AG04449 (cell line): ENCODE measurements at places on chromosomes 1 and 21.

GRCh38 chr21:42570362-42570761 lies 56.7 kb downstream of the SLC37A1 start:
- DNase-seq, result no peak

DNA sequence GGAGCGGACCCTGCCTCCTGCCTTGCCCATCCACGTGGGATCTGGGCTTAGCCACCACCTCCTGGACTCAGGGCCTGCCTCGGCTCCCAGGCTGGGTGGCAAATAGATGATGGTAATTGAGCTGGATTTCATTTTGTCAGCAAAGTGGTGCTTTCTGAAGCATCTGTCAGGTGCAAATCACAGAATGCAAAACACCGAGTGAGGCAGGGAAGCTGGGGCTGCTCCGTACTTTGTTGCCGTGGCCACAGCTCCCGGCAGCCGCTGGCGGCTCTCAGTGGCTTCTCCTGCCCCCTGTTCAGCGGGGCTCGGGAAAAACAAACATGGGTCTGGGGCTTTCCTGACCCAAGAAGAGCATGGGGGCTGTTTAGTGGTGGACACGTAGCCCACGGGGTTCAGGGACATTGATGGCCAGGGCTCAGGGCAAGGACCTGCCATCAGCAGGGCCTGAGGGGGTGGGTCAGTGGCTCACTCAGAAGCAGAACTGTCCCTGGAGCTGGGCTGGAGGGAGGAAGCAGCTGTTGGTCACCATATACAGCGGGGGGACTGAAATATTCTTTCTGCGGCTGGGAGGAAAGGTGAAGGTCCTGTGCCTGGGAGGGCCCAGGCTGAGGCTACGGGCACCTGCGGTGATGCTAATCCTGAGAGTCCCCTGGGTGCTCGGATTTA lies 130.0 kb upstream of the VAMP3 start:
- DNase-seq, result no peak

DNA sequence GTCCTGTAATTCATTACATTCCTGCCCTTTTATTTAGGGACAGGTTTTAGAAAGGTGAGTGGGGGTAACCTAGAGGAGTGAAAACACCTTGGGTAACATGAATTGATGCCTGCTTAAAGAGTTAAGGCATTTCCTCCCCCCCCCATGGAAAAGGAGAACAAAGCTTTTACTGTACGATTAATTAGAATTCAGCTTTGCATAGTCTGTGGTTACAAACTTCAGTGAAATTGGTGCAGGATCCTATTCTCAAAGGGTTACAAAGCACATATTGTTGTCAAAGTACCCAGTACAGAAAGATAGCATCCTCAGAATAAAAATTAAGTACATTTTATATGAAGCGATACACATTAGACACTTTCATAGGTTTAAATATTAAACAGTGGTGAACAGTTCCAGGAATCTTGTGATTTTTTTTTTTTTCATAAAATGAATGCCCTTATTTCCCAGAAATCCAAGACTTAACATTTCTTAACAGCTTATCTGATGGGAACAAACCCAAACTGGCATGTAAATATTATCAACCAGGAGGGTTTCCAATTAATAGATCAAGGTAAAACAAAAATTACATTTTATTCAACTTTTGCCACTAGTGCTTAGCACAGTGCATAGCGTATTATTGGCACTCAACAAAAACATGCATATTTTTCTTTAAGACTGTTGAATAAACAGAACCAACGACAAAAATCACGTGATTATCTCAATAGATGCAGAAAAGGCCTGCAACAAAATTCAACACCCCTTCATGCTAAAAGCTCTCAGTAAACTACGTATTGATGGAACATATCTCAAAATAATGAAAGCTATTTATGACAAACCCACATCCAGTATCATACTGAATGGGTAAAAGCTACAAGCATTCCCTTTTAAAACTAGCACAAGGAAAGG lies 172.7 kb downstream of the PDE4B start:
- no peak for DNase-seq

- DNase-seq, result no peak
Observed at GRCh38 chr1:175901076-175901836, 157.9 kb upstream of the TNR start.

GRCh38 chr1:167575649-167576048 lies 22.1 kb upstream of the CREG1 start:
- no peak for DNase-seq

- peak; percentile 26 for DNase-seq
Observed at GRCh38 chr1:99737016-99737415, 29.4 kb downstream of the FRRS1 start.

DNA sequence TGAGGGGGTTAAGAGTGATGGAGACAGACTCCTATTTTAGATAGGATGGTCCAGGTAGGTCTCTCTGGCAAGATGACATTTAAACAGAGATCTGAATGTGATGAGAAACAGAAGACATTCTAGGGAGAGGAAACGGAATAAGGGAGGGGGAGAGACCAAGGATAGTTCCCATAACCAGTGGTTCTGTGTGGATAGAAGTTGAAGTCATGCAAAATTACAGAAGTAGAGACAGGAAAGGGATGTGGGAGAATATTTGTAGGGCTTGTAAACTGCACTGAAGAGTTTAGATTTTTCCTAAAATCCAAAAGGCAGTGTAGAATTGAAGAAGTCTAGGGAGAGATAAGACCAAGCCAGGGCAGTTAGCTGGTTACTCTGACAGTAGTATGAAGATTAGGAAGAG lies 200.6 kb downstream of the GRIK1 start:
- DNase-seq, result no peak

GRCh38 chr1:60886090-60886489 lies 196.3 kb upstream of the NFIA start:
- no peak for DNase-seq

- no peak for DNase-seq
Observed at GRCh38 chr1:54497338-54497737, 50.7 kb upstream of the ACOT11 start.

GRCh38 chr21:41830764-41831452 lies 48.2 kb downstream of the PRDM15 start:
- DNase-seq, result no peak

GRCh38 chr1:189424746-189425331 lies 1052.8 kb downstream of the BRINP3 start:
- no peak for DNase-seq

- DNase-seq, result no peak
Observed at GRCh38 chr1:150262388-150263320, 5.1 kb downstream of the CA14 start.

- no peak for DNase-seq
Observed at GRCh38 chr1:1703796-1704195, 11.2 kb upstream of the SLC35E2B start.

DNA sequence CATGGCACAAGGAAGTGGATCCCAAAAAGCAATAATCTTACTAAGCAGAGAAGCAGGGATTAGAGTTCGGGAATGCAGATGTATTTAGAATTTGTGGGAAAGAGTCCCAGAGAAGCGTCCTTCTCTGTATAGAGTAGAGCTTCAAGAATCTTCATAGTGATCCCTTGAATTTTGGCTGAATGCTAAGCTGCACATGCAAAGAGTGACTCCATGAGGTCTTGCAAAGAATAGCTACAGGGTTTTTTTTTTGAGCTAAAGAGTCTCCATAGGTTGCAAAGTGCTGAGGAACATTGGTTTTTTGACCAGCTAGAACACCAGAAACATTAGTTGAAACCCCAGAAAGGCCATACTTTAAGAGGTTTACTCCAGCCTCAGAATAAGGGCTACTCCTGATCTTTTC lies 206.7 kb downstream of the CTH start:
- no peak for DNase-seq

DNA sequence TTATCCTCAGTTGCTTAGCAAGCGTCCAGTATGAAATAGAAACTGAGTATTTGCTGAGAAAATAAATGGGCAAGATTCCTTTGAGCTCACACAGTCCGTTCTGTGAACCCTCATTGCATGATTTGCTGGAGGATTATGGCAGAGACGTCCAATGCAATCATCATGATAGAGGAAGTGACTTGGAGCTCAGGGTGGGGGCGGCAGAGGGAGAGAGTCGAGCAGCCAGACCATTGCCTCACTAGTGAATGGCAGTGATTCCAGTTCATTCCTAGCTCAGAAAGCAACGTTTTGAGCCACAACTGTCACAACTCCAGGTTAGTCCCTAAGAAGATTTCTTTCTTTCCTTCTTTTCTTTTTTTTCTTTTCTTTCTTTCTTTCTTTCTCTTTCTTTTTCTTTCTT lies 27.5 kb upstream of the COL9A2 start:
- no peak for DNase-seq

DNA sequence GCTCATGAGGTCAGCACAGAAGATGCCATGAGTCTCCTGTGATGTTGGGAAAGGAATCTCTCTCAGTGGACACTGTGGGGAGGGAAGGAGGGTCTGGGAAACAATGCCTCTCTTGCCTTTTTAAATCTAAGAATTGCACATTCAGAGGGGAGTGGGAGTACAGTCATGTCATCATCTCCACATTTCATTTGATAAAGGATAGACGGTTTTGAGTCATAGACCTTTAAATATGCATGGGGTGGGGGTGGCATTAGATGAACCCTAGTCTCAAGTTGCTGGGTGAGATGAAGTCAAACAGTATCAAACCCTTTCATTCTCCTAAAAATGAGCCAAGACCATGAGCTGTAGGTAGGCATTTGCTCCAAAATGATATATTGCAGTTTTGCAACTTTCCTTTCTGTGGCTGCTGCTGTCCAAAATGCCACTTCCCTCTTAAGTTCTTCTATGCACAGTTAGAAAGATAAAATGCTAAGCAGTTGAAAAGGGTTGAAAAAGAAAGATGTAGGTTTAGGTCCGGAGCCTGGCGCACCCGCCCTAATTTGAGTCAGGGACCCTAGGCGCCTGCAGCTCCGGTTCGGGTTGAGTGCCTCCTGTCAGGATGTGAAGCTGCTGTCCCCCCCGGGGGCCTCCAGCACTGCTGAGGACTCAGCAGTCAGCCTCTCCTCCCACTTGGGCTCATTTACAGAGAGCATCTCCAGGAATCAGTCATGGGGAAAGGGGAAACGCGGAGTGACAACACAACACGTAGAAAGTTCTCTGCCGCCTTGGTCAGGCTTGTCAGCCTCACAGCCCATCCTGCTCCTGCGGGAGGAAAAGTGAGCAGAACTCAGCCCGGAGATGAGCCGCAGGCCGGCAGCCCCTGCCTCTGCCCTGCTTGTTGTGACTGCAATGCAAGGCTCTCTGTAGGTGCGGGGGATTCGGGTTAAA lies 479.3 kb upstream of the RUNX1 start:
- DNase-seq, result no peak

GRCh38 chr1:22414244-22414751 lies 37.4 kb upstream of the ZBTB40 start:
- no peak for DNase-seq

GRCh38 chr1:6638226-6638625 lies 13.6 kb downstream of the THAP3 start:
- no peak for DNase-seq

DNA sequence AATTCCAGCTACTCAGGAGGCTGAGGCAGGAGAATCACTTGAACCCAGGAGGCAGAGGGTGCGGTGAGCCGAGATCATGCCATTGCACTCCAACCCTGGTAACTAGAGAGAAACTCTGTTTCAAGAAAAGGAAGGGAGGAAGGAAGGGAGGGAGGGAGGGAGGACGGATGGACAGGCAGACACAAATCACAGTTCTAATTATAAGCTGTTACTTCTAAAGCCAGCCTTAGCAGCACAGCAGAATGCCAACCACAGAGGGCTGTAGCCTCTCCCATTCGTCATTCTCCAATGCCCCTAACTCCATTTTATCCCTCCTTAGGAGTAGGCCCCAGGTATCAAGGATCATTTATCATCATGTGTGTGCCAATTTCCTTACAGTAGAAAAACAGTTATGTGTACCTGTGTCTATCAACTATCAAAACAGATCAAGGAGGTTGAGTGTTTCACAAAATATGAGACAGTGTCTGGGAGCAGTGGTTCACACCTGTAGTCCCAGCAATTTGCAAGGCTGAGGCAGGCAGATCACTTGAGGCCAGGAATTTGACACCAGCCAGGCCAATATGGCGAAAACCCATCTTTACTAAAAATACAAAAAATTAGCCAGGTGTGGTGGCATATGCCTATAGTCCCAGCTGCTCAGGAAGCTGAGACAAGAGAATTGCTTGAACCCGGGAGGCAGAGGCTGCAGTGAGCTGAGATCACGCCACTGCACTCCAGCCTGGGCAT lies 19.1 kb downstream of the USP48 start:
- no peak for DNase-seq

DNA sequence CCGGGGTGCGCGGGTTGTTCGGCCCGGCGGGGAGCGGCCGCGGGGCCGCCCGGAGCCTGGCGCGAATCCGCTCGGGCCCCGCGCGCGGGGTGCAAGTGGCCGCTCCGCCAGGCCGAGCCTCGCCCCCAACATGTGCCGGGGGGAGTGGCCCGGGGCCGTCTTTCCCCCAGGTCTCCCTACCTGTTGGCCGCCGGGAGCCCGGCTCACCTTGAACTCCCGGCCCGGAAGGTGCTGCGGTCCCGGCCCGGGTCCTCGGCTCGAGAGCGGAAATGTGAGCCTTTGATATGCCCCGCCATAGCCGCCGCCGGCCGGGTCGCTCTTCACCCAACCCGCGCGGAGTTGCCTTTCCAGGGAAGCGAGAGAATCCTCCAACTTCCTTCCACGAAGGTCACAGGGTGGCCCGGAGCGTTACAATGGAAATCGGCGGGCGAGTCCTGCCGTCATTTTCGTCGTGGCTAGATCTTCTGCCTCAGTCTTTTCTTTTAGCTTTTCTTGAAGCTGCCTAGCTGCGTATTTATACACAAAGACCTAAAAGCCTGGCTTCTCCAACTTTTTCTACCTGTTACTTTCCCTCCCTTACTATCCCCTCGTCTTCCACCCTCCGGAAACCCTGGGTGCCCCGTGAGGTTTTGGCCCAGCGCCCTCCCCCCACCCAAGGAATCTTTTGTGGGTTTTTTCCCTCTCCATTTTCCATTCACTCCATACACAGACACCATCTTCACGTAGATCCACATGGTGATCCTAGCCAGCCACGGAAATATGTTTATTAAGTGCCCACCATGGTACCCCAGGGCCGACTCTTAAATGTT lies 867 bp downstream of the PTGFRN start:
- DNase-seq, result no peak

DNA sequence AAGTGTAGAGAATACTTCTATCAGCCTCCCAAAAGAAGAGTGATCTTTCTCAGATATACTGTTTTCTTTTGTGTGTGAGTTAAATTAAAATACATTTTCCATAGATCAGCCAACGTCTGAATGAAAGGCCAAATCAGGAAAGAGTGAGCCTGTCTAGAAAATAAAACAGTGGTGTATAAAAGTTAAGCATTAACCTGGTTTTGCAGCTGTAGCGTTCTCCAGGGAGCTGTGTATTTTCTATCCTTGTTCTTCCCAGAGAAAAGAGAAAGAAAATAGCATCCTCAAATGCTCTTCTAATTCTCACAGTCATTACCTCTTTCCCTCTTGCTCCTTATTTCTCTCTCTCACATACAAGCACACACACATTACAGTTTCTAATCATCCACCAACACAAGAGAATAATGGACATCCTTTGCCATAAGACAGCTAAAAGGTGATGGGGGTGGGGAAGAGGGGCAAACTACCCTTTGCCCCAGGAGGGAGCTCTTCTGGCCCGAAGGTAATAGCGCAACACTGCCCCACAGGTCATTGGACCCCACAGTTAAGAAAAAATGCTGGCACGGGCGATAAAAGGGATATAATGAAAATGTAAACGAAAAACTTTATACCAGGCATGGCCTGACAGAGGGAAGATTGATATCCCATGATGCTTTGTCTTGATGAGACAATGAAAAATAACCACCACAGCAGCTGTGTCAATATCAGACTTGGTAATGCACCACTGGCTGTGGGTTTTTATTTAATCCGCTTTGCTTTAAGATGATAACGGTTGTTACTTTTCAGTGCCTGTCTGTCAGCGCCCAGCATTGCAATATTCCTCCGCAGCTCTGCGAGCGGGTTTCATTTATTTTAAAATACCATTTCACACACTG lies 150.3 kb downstream of the NUF2 start:
- DNase-seq, result no peak
